ENCODE measurements at places on chromosomes 1 and 21.

DNA sequence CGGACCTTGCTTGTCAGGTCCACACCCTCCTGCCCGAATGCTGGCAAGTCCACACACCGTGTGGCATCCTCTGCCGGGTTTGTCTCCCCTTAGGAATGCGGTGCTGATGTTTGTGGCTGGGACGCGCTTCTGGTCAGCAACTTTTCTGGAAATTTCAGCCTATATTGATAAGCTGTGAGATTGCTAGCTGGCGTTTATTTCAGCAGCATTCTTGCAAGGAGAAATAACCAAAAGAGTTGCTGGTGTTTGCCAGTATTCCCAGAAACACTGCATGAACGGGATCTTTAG is 601 bp downstream of the CEPT1 start:
- DNase-seq: no peak

- no peak for DNase-seq
Observed at GRCh38 chr21:19810779-19811178, 1187.4 kb upstream of the NCAM2 start.

DNA sequence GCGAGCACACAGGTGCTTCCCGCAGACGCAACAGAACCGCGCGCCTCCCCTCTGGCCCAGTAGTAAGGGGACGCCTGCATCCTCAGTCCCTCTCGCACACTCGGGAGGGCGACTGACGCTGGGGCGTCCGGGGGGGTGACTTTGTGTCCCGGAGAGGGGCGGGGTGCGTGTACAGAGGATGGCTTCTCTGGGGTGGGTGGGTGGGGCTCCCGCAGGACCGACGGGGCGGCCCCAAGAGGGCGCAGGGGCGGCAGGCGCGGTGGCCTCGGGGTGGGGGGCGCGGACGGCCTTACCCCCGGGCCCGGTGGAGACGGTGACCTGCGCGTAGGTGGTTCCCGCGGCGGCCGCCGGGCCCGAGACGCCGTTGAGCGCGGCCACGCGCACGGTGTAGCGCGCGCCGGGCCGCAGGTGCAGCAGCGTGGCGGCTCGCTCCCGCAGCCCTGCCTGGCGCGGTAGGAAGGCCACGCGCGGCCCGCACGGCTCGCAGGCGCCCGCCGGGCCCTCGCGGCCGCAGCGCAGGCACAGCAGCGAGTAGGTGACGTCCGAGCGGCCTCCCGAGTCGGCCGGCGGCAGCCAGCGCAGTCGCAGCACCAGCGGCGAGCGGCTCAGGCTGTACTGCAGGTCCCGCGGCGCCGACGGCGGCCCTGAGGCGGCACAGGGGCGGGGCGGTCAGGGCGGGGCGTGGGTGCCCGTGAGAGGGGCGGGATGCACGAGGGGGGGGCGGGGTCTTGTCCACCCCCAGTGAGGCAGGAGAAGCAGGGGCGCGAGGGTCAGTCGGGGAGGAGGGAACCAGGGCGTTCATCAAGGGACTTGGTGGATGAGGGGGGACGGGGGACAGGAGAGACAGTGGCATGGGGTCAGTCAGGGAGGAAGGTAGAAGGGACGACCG is 12.1 kb downstream of the EPHA10 start:
- DNase-seq: no peak

DNA sequence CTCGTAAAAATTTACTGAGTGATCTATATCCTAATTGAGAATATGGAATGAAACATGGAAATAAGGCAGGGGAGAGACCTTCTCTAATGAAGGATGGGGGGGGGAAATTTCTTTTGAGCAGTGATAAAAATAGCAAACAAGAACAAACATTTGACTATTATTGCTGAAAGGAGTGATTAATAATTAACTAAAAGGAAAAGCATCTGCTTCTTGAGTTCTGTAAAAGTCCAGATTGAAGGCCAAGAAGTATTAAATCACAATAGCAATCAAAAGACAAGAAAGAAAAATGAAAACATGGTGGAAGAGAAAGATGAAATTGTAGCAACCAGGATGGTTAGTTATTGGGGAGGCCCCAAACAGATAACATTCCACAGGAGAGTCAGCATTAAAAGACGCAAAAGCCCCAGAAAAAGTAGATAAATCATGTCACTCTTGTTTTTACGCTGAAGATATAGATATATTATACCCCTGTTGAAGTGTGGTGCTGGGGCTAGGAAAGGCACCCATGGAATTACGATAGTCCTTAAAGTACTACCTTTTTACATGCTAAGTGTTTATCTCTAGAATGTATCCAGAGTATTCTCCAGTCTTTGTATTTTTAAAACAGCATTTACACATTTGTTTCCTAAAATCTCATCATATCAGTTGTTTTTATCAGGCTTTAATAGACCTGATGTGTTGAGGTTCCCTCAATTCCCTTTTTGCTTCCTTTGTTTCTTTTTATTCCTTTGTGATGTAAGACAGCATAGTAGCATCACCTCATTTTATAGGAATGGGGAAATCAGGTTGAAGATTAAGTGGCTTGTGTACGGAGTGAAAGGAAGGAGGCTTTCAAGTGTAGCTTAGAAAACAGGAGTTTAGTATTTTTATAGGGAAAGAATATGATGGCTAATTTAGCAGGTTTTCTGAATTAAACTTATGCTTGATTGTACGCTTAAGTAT is 28.9 kb downstream of the DISP1 start:
- no peak for DNase-seq

DNA sequence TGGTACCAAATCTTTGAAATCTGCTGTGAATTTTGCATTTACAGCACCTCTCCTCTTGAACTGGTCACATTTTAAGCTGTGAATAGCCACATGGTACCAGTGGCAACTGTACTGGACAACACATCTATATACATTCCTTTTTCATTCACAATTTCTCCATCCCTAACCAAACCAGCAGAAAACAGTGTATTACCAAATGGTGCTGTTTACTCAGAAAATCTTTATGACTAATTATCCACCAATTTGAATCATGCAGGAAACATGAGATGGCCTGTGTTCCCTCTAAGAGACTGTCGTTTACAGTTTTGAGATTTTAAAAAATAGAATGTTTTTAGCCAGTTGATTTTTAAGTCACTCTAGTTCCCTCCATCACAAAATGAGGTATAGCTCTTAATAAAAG is 17.6 kb upstream of the CCT8 start:
- no peak for DNase-seq

DNA sequence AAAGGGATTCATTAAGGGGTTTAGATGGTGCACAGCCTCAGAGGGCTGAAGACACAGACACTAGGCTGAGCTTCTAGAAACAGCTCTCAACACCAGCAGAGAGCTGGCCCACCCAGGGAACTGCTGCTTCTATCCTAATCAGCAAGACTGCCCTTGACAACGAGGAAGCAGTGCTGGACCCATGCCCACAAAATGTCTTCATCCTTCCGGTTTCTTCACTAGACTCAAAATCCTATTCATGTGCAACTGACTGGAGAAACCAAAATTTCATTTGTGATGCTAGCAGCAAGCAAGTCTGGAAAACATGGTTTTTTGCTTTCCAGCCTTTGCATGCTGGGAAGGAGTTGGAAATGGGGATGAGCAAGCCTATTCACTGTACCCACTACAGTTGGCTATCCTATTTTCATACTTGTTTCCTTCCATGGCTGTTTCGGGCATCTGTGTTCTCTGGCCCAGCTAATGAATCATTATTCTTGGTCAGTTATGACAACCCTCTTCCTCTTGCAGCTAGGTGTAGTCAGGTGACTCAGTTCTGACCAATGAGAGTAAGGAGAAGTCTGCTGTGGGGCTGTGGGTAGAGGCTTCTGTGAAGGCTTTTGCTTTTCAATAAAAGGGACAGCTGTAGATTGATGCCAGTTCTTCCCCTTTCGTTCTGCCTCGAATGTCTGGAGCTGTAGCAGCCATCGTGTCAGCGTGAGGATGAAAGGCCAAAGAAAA is 14.6 kb upstream of the TMEM61 start:
- DNase-seq: no peak

DNA sequence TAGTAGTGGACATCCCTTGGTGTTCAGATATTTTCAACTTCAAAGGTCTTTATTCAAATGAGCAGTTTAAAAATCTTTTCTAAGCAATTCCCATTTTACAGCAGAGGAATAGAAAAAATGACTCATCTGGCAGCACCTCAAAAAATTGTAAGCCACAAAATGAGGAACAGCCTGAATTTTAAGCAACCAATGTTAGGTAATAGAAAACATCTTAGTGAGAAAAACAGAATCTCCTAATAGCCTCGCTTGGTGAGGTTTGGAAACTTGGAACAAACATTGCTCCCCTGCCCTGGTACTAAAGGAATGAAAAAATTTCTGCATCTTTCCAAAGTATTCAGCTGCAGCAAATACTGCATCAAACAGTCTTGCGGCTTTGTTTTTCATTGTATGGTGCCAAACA is 264.4 kb downstream of the NTNG1 start:
- no peak for DNase-seq

DNA sequence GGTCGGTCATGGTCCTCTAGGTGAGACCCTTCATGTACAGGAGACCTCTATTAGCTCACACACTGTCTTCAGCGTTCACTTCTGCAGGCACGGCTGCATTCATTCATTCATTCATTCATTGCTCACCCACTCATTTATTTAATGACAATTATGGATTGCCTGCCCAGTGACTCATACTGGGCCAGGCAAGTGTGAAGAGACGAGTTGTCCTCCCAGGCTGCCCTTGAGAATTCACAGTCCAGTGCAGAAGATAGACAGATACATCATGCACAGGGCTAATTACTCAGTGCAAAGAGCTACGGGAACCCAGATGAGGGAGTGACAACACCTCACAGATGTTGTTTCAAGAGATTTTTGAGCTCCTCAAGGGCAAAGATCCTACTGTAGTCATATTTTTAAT is 248.4 kb downstream of the TNR start:
- DNase-seq: no peak

DNA sequence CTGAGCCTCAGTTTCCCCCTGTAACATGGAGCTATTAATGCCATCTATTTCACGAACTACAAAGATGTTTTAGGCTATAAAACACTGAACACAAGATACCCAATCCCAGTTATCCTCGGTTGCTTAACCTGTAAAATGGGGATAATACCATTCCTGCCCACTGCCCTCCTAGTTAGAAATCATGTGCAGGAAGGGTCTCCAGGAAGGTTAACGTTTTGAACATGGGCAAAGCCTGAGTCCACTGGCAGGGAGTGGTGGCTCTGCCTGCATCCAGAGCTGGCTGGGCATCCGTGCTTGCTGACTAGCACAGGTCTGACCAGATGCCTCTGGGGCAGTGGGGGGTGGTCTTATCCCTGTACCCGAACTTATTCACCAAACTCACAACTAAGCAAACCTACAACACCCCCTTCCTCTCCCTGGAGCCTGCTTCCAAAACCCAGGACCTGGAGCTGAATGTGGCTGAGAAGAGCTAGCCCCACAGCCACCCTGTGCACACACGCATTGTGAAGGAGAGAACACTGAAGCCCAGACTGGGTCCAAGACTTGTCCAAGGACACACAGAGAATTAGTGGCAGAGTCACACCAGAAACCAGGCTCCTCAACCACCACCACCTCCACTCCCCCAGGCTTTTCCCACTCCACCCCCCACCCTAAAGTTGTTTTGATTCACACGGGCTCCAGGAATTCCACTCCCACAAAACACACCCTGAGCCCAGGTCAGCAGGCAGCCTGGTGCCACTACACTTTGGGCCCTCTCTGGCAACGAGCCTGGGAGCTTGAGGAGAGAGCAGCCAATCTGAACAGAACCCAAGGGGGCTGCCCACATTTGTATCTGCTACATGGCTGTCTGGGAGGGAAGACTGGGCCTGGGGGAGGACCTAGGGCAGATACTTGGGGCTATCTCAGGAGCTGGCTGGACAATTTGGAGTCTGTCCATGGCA is 1.6 kb downstream of the E2F2 start:
- DNase-seq: no peak

DNA sequence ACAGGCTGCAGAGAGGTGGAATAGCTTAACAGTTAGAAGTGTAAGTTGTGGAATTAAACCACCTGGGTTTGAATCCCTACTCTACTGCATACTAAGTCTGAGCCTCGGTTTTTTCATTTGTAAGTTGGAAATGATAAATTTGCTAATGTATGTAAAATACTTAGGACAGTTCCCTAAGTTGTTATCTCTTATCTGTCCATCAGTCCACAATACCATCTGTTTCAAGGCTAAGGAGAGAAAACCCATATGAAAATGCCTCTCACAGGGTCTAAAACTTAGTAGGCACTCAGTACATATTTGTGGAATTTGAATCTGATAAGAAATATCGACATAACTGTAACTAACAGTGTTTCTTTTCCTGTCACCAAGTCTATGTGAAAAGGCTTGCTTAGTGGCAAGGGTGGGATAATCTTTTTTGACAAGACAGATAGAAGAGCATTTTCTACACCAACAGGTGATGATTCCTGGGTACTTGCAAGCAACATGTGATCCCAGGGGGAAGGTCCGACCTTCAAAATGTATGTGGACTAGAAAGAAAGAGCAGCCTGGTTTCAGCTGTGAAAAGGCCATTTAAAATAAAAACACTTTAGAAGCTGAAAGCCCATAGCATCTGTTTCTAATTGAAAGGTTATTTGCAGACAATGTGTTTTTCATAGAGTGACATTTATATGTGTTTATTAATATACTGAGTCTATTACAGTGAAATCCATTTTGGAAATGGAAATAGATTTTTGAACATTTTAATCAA is 202.9 kb downstream of the HHAT start:
- DNase-seq: no peak

DNA sequence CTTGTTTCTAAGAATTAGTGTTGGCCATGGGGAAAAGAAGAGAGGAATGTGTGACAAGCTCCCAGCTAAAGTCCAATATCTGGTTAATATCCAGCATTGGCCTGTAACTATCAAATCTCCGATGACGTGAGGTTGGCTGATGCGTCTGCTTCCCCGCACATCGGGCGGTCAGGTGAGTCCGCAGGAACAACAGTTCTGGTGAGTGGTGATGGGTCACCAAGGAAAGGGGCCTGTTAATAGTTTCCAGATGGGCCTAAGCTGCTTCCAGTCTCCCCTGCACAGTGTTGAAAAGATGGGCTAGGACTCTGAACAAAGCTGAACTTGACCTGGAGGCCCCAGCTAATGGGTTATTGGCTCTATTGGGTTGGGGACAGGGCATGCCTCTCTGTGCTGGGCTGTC is 193.1 kb upstream of the EDN2 start:
- no peak for DNase-seq

GRCh38 chr1:1430114-1430982 is 5.1 kb upstream of the VWA1 start:
- no peak for DNase-seq

- no peak for DNase-seq
Observed at GRCh38 chr1:187408212-187409004, 579.7 kb downstream of the PLA2G4A start.

DNA sequence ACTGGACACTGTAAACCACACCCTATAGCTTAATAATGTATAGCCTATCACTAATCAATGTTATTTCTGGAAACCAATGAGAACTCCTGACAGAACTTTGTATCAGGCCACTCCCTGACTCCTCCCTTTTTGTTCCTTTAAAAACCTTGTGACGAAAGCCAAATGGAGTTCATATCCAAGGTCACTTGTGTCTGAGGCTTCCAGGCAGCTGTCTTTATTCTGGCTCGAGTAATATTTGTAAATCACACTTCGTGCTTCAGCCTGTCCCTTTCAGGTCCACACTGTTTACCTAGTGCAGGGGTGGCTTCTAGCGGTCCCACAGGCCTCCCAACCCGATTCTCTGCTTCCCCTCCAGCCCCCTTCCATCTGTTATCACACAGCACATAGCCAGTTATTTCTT is 16.2 kb upstream of the CAPN9 start:
- no peak for DNase-seq

Measured in NCI-H1417 treated with DMSO at 0.1 percent for 48 hours (cell line).